ENCODE measurements at places on chromosomes 11 and 22.
A peak's percentile ranks its signal among the peaks of the same experiment; 100 is the strongest.

DNA sequence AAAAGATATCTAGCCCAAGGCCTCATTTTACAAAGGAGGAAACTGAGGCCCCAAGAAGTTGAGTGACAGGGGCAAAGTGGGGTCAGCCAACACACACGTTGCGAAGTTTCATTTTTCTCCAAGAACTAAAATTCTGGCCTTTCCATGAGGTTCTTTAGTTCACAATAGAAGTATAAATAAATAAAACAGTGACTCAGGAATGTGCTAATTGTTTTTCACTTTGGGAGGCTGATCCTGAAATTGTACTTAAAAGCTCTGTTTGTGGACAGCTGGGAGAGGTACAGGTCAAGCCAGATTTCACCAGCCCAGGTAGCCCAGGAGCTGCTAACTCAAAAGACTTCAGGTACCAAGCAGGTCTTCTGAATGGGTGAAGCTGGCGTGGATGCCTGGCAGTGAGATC lies 105.2 kb downstream of the TRAF6 start:
- no peak for DNase-seq

- DNase-seq: no peak
Observed at GRCh38 chr11:134664447-134665187, 252.6 kb upstream of the B3GAT1 start.

GRCh38 chr11:57536947-57537619 lies at the start of gene SMTNL1:
SMTNL1 (plus strand) TSS chr11:57537595; CDS start chr11:57542643, 5,048 bp downstream.
- DNase-seq: no peak

DNA sequence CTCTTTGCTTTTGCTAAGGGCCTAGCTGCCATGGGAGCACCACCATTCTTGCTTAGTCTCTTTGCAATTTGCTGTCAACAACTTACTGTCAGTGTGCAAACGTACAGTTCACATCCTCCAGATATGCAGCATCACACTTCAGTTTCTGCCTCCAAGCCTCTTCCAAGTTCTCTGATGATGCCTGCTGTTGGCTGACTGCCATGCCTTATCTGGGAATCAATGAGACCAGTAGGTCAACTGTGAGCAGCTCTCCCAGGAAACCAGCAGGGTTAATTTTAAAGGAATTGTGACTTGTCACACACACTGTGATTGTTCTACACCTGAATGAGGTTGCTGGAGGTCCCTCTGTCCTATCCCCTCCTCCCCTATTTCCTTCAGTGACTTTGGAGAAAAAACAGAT lies 56.0 kb downstream of the COPB1 start:
- DNase-seq: no peak

DNA sequence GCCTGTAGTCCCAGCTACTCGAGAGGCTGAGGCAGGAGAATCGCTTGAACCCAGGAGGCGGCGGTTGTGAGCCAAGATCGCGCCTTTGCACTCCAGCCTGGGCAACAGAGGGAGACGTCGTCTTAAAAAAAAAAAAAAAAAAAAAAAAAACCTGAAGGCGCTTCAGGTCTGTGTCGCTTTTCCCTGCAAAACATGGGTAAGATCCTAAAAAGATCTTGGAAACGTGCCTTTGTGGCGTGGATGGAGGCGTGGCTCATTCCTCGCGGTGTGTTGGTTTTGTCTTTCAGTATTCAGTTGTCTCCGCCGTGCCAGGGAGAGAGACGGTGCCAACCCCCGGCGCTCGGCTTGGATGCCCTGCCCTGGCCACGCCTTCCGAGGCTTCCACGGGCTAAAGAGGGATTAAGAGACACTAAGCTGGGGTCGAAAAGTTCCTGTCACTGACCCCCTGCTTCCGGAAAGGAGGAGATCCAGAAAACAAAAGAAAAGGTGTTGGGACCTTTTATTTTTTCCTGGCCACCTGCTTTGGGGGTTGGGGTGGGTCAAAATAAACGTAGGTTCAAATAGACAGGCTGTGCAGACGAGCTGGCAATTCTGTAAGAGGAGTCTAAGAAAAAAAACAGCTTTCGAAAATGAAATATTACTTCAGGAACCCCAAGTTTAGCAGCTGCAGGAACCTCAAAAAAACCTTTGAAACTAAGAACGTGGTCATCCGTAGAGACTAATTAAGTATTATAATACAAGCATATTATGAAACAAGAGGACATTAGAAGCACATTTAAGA lies 1.1 kb upstream of the SLC35F2 start:
- DNase-seq: no peak

DNA sequence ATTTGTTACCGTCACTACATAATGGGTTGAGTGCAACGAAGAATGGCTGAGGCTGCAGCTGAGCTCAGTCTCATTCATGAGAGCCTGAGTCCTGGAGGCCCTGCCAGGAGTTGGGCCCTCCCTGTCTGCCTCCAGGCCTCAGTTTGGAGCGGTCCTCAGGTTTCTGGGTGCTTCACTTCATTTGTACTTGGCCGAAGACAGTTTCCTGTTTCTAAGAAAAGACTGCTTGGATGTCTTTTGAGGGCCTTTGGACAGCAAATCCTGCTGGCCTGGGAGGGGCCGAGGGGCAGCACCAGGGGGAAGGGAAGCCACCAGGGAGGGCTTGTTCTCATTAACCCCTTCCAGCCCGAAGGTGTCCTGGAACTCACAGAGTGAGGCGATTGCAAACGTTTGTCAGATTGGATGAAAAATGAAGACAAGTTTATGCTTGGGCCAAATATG lies 163.1 kb downstream of the ETS1 start:
- DNase-seq: no peak

DNA sequence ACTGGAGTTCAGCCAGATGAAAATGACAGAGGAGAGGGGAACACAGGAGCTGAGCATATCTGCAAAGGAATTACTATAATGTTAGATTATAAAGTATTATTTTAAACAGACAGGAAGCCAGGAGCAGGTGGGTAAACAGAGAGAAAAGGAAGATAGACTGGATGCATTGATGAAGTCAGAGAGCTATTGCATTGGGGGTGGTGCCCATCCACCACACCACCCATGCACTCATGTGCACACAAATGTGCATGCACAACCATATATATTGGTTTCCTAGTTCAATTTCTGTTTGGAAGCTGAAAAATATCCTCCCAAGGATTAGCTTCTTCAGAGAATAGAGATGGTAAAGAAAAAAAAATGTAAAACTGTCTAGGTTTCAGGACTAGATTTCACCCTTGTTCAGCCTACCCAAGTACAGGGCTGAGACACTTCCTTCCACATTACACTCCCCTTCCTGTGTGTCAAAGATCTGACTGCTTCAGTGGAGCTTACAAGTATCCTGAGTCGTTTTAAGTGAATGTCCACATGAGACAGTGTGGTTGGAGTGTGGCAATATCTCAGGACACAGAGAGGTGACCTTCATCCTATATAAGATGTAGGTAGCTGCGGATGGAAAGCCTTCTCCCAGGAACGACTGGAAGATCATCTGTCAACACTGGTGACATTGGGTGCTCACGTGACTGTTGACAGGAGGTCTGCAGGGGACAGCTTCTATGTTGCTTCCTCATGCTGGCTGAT lies 12.2 kb upstream of the SMPD1 start:
- no peak for DNase-seq

DNA sequence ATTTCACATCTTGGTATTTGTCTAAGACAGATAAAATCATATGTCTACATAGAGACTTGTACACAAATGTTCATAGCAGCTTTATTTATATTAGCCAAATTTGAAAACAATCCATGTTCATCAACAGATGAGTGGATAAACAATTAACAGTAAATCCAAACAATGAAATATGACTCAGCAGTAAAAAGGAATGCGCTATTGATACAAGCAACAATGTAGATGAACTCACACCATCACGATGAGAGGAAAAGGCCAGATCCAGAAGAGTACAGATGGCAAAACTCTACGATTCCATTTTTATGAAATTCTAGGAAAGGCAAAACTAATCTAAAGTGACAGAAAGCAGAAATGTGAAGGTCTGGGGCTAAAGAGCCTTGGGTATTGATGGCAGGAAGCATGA lies 384.3 kb downstream of the NTM start:
- no peak for DNase-seq

GRCh38 chr11:102611291-102611690 lies 13.8 kb downstream of the MMP20 start:
- no peak for DNase-seq

DNA sequence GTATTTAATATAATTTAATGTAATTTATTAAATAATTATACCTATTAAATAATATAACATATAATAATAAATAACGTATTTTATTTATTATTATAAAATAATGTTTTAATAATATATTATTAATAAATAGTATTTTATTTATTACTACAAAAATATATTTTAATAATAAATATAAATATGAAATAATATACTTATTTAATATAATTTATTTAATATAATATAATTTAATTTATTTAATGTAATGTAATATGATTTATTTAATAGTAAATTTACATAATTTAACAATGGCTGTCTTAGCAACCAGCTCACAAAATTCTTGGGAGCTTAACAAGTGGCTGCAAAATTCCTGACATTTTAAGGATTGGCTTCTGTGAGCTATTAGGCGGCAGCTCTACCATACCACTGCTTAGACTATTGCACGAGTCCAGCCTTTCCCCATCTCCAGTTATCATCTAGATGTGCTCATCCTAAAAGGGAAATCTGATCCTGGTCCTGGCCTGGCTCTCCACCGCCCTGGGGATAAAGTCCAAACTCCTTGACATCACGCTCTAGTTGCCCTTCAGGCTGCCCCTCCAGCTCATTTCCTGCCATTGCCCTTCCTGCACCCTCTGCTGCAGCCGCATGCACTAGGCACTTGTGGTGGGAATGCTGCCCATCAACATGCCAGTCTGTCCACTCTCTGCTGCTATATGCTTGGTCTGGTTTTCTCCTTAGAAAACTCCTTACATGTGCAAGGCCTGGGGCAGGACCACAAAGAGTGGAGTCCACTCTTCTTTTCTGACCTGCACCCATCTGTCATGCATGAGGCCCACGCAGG lies 9.8 kb downstream of the MMP20 start:
- no peak for DNase-seq

- no peak for DNase-seq
Observed at GRCh38 chr11:89420981-89421380, 70.2 kb downstream of the NOX4 start.

GRCh38 chr11:64852804-64853509 lies 8.5 kb upstream of the CDC42BPG start:
- no peak for DNase-seq

DNA sequence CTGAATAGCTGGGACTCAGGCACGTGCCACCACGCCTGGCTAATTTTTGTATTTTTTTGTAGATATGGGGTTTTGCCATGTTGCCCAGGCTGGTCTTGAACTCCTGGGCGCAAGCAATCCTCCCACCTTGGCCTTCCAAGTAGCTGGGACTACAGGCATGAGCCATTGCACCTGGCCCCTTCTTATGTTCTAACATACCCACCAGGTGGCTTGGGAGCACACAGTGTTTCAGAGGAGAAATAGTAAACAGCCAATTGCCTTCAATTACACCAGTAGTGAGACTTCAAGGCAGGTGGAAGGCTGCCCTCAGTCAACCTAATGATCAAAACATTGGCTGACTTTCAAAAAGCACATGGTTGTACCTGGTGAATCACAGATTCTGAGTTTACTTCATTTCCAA lies 167.2 kb downstream of the SWAP70 start:
- no peak for DNase-seq

GRCh38 chr22:48868554-48868953 lies 959.1 kb downstream of the BRD1 start:
- DNase-seq: no peak

- DNase-seq: no peak
Observed at GRCh38 chr11:123364080-123364479, 66.0 kb upstream of the GRAMD1B start.

GRCh38 chr22:46220921-46221320 lies 29.2 kb downstream of the CDPF1 start:
- no peak for DNase-seq

DNA sequence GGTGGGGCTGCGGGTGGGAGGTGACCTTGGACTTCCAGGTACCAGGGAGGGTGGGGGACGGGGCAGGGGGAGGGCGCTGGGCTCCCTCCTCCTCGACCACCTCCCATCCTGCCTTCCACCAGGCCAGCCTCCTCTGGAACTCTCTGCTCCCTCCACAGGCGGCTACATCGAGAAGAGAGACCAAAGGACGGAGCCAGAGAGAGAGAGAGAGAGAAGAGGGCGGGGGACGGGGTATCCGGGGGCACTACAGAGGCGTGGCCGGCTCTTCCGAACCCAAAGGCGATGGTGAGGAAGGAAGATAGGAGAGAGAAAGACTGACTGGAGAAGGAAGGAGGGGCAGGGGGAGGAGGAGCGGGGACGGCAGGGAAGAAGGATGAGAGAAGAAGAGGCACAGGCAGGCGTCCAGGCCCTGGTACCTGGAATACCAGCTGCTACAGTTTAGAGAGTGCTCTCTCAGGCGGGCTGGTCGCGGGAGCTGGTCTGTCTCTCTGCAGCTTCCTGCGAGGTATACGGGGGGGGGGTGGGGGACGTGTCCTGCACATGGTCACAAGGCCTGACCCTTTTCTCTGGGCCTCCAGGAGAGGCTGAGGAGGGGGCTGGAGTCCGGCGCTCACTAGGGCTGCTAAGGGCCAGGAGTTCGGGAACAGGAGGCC lies 38.0 kb downstream of the IGSF9B start:
- DNase-seq: no peak

DNA sequence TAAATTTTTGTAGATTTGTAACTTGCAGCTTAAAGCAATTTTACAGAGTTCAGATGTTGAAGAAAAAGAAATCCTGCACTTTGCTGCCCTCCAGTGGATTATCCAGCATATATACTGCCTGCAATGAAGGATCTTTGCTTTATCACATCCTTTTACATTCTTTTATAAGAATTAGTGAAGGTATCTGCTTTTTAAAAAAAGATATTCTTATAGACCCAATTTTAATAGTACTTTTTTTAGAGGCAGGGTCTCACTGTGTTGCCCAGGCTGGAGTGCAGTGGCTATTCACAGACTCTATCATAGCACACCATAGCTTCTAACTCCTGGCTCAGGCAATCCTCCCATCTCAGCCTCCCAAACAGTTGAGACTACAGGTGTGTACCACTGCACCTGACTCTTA lies 60.7 kb downstream of the TTC17 start:
- no peak for DNase-seq

GRCh38 chr11:75576499-75576918 lies 14.5 kb downstream of the SERPINH1 start:
- peak; percentile 76 for DNase-seq
